ENCODE measurements at places on chromosomes 13 and 19.
A peak's percentile ranks its signal among the peaks of the same experiment; 100 is the strongest.

GRCh38 chr19:28504727-28505126 is 708.2 kb downstream of the UQCRFS1 start:
- no peak for DNase-seq

DNA sequence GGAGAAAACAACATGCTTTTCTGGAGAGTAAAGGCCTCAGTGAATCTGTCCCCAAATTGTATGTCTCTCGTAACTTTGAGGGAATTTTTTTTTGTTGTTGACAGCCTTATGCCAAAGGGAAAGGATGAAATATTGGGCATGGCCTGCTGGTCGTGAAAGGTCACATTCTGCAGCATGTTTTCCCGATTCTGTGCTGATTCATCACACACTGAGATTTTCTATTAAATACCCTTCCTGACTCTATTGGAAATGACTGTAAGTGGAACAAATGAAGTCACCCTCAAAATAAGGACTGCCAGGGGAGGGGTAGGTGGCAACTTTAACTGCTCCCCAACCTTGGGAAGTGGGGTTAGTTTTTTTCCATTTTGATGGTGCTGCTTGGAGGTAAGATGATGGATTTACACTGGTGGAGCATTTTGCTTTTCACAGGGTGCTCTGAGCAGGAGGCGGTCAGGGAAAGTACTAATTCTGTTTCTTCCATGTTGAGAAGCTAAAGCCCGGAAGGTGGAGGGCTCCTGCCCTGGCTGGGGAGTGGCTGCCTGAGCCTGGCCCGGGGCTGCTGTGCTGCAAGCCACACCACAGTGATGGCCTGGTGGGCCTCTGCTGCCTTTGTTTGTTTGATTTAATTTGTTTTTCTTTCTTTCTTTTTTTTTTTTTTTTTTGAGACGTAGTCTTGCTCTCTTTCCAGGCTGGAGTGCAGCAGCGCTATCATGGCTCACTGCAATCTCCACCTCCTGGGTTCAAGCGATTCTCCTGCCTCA is 116.8 kb upstream of the SPATA13 start:
- DNase-seq: peak; percentile 33

DNA sequence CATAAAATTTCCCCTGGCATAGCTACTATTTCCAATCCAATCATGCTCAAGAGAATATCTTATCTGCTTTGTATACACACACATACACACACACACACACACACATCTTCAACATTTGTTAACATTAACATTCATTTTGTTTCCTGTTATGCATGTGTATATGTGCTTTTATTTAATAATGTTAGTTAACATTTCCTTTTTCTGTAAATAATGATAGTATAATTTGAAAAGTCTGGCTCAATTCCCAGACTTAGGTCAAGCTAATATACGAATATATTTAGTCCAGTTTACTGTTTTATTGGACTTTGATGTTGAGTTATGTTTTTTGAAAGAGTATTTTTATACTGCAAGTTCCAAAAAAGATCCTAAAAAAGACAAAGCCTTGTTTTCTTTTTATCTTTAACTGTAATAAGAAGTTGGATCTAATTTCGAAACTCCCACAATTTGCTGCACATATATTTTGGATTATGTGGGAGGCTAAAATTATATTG is 1072.4 kb downstream of the EFNB2 start:
- no peak for DNase-seq

GRCh38 chr13:78826936-78827335 is 168.0 kb upstream of the OBI1 start:
- no peak for DNase-seq

- no peak for DNase-seq
Measured at GRCh38 chr13:111519041-111519440, 198.6 kb downstream of the TEX29 start.

GRCh38 chr13:22690756-22691155 is 490.0 kb upstream of the SGCG start:
- no peak for DNase-seq

- peak; percentile 77 for DNase-seq
Measured at GRCh38 chr19:44653977-44654774, 10.5 kb downstream of the PVR start.

DNA sequence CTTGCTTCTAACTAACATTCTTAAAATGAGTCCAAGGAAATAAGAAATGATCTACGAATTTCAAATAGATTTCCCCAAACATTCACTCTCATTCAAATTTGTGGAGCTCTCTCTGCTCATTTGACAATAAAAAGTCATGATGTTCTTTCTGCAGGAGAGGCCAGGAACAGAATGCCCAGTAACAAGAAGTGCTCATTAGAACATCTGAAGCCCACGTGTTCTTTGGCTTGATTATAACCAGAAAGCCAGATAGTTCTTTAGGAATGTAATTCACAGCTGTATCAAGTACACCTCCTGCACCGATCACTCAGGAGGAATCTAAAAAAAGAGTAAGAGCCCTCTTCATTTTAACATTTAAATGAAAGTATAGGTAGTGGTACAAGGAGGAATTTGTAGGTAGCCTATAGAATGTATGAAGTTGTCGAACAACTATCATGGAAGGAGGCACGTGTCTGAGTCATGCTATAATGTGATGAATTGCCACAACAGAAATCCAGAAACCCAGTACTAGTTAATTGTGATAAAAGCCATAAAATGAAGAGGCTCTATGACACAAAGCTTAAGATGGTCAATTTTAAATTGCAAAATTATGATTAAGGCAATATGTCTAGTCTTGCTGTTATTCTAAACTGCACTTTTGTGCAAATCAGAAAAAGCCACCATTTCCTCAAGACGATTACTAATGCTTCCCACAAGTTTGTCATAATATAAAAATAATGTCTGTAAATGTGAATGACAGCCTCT is 12.8 kb downstream of the MEDAG start:
- DNase-seq: no peak

- no peak for DNase-seq
Measured at GRCh38 chr13:78596736-78597601, 6.4 kb downstream of the POU4F1 start.

DNA sequence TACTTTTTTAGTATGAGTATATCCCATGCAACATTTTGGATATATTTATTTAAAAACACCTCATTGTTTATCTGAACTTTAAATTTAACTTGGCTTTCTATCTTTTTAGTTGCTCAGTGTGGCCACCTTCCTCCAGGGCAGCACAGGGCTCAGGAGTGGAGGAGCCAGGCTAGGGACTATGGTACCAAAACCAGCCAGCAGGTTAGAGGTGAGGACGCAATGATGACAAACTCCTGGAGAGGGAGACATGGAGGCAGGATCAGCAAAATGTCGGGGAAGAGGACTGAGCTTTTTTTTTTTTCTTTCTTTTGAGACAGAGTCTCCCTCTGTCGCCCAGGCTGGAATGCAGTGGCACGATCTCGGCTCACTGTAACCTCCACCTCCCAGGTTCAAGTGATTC is 29.6 kb upstream of the CALM3 start:
- peak; percentile 19 for DNase-seq

DNA sequence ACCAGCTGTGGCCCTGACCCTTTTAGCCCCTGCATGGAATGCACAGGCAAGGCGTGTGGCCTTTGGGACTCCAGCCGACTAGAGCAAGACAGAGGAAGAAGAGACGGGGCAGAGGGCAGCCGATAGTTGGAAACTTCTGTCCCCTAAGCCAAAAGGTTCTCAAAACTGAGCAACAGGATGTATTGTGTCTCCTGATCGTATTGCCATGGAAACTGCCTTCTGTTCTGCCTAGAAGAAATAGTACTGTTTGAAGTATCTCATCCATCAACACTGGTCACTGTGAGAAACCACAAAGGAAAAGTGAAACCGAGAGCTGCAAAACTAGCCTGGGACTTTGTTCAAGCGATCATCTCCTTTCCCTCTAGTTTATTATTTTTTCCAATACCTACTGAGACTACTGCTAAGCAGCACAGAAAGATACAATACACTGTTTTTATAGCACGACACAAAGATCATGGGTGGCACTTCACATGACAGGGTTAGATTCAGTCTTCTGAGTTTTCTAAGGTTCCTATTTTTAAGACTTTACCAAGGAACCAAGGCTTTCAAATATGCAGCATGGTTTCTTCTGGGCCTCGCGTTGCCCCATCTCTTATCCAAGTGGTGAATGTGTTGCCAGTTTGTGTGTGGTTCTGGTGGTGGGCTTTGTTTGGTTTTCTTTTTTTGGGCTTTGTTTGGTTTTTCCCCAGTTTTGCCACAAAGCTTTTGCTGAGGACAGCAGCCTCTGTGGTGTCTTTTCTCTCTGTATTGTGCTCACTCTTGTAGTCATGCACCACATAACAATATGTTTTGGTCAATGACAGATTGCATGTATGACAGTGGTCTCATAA is 49.3 kb upstream of the GPR183 start:
- peak; percentile 92 for DNase-seq

- DNase-seq: no peak
Measured at GRCh38 chr13:45817833-45818232, 33.7 kb downstream of the SIAH3 start.

- DNase-seq: peak; percentile 34
Measured at GRCh38 chr19:16825312-16826052, 3.7 kb upstream of the SIN3B start.

GRCh38 chr13:52751196-52751595 is 11.6 kb upstream of the CNMD start:
- no peak for DNase-seq

- peak; percentile 88 for DNase-seq
Measured at GRCh38 chr19:53980539-53981375, 10.7 kb upstream of the CACNG6 start.

GRCh38 chr13:114065141-114065925 is 67.1 kb downstream of the RASA3 start:
- DNase-seq: peak; percentile 97

DNA sequence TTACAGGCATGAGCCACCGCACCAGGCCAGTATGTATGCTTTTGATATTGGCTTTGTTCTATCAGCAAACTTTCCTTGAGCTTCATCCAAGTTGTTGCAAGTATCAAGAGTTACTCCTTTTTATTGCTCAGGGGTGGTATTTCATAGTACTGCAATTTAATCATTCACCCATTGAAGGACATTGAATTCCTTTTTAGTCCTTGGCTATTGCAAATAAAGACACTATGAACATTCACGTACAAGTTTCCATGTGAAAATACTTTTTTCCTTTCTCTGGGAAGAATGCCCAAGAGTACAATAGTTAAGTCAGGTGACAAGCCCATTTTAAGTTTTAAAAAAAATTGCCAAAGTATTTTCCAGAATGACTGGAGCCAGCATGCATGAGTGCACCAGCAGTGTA is 20.4 kb downstream of the CEACAM3 start:
- no peak for DNase-seq

DNA sequence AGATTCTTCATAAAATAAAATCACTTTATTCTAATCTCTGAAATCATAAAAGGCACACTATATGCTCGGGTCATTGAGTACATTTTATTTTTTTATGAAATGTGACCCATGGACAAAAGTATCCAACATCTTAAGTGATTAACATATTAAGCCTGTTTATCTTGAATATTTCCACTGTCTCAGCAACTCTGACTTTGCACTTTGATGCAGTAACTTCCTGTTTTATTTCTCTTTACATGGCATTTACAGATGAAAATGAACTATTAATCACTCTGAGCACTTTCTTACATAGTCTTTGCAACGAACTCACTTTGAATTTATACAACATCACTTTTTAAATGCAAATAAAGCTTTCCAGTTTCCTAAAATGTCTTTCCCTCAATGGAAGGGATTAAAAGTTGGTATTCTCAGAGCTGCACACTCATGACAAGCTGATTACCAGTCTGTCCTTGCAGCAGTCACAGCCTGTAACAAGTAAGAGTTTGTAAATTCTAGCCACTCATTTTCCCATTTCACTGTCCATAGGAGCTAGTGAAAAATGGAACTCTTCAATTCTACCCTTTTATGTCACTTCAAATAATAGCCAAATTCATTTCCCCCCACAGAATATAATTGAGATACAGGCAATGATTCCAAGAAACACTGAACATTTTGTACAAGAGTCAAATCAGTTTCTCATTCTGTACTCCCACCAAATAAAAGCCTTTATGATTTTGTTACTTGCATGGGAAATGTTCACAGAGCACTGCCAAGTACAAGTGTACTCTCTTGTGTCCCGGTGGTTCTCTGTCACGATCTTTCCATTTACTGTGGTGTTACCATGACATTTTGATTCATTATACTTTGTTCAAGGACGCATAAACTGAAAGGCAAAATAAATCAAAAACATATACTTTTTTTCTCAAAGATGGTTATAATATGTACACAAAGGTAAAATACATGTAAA is 1968.9 kb downstream of the PCDH9 start:
- DNase-seq: no peak

- DNase-seq: no peak
Measured at GRCh38 chr13:60646620-60647019, 249.6 kb downstream of the TDRD3 start.

- DNase-seq: no peak
Measured at GRCh38 chr13:105070452-105070851, 1465.0 kb downstream of the EFNB2 start.

GRCh38 chr13:27250833-27251165 is 559 bp upstream of the RPL21 start:
- DNase-seq: no peak

- DNase-seq: no peak
Measured at GRCh38 chr19:43880483-43880882, 53.4 kb downstream of the ZNF283 start.

DNA sequence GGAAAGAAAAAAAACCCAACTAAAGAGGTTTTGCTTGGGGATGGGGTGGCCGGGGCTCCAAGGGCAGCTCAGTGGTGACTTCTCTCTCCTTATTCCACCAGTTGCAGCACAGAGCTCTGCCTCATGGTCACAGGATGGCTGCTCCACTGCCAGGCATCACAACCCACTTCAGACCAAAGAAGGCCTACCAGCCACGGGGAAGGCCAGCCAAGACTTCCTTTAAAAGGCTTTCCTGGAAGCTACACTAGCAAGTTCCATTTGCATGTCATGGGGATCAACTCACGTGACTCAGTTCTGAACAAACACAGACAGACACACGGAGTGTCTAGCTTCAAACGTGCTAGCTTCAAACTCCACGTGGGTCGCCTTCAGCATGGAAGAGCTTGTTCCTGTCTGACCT is 13.2 kb upstream of the EIF3G start:
- DNase-seq: no peak

DNA sequence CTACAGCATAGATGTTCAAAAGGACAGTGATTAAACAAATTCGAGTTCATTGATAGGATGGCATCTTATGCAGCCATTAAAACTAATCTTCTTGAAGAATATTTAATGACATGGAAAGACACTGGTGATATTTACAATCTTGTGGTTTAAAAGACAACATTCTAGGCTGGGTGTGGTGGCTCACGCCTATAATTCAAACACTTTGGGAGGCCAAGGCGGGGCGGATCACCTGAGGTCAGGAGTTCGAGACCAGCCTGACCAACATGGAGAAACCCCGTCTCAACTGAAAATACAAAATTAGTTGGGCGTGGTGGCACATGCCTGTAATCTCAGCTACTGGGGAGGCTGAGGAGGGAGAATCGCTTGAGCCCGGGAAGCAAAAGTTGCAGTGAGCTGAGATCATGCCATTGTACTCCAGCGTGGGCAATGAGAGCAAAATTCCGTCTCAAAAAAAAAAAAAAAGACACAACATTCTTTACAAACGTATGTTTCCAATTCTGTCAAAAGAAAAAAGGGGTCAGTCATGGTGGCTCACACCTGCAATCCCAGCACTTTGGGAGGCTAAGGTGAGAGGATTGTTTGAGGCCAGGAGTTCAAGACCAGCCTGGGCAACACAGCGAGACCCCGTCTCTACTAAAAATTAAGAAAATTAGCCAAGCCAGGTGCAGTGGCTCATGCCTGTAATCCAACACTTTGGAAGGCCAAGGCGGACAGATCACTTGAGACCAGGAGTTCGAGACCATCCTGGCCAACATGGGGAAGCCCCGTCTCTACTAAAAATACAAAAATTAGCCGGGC is 2.5 kb upstream of the PAK4 start:
- no peak for DNase-seq

- no peak for DNase-seq
Measured at GRCh38 chr13:49063497-49063896, 87.8 kb downstream of the FNDC3A start.

GRCh38 chr13:42836930-42837690 is 55.7 kb downstream of the FAM216B start:
- DNase-seq: peak; percentile 54
